IPS DF 19.7 (cell line): ENCODE measurements at places on chromosomes 7 and 10.

GRCh38 chr7:82172881-82173280 is 270.7 kb downstream of the CACNA2D1 start:
- no peak for DNase-seq

DNA sequence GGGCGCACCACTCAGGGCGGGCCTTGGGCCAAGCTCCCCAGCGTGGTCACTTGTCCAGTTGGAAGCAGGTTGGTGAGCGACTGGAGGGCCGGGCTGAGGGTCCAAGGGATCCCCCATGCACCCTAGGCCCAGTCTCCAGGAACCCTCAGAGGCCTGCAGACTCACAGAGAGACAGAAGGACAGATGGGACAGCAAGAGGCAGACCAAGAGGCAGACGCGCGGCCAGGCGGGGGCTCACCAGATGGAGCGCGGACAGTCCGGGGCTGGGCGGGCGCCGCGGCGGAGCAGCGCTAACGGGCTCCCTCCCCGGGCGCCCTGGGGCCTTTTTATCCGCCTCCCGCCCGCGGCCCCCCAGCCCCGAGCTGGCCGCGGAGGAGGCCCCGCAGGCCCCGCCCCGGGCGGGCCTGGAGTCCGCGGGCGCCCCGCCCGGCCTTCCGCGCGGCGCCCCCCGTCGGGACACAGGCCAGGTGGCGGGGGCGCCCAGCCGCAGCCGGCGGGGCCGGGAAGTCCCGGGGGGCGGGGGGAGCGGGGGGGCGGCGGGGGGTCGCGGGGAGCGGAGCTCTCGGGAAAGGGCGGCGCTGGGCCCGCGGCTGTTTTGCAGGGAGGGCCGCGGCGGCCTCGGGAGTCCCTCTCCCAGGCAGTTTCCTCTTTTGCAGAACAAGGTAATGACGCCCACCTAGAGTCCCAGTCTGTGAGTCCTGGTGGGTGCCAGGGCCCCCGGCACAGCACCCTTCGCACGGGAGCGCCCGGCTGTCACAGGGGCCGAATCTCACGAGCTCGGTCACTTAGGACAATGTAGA is at the start of gene LOXL4:
TSS of gene LOXL4 (minus strand) at position 301 of the 800 bp plus-strand sequence. CDS start 5,175 bp downstream, outside the sequence.
- DNase-seq, result no peak

- no peak for DNase-seq
These were observed 10.0 kb downstream of the CAMK2B start for GRCh38 chr7:44315301-44315903.

- DNase-seq, result no peak
These were observed 1.2 kb upstream of the LSM8 start for GRCh38 chr7:118182593-118183427.

DNA sequence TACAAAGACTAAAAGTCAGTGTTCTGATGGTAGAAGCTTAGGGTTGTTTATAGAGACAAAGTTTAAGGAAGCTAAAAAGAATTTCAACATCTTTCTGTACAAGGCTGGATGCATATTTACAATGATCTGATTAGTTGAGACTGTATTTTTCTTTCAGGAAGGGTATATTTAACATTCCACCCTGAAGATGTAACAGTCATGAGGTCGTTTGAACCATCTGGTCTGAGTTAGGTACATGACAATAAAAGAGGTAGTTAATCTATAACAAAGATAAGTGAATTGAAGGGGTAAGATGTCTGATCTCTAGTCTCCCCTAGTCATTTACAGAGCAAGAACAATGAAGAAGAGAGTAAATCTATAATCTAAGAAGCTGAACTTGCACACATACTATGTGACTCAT is 821.2 kb downstream of the CNTNAP2 start:
- no peak for DNase-seq

- DNase-seq, result no peak
These were observed 98.8 kb downstream of the ELFN1 start for GRCh38 chr7:1768832-1769231.

- no peak for DNase-seq
These were observed 90.1 kb downstream of the PIP4K2A start for GRCh38 chr10:22624287-22624738.

GRCh38 chr7:92848441-92848840 is 12.1 kb upstream of the CDK6 start:
- DNase-seq, result no peak

GRCh38 chr10:7915923-7916536 is 97.7 kb downstream of the TAF3 start:
- no peak for DNase-seq

- DNase-seq, result no peak
These were observed 26.3 kb upstream of the PITRM1 start for GRCh38 chr10:3198900-3199299.

- DNase-seq, result no peak
These were observed 300.5 kb downstream of the C7orf25 start for GRCh38 chr7:42611289-42611928.

- DNase-seq, result no peak
These were observed 44.2 kb upstream of the DPYSL4 start for GRCh38 chr10:132142396-132143161.

DNA sequence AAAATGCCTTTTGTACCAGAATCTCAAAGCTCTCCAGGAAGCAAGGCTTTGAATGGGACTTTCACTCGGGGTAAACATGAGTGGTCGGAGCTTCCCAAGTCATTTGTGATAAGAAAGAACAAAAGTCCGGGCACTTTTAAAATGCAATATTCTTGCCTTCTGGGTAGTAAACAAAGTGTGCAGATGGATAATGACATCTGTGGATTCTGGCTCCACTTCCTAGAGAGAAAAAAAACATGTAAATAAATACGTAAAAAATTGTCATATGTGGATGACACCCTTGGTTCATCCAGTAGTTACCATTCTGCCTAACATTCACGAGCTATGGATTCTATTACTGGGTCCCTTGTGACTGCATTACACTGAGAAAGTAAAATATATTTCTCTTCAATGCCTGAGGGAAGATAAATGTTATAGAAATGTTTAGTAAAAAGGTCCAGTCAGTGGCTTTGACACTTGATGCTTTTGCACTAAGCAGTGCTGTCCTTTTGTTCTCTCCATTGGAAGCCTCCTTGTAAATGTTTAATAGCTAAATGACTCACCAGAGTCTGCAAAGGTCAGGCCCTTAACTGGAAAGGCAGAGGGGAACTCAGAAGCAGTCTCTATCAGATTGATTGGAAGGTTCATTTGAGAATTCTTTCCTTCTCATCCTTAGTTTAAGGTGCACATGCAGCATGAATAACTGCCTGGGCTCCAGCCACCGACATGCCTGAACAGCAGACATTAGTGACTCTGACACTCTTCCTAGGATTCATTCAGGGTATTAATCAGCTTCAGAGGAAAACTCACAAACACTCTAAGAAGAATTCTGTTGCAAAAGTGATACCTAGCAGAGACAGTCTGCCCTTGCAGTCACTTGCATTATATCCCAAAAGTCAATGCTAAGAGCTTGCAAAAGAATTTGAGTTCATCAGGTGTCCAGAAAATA is 11.7 kb upstream of the EDRF1 start:
- no peak for DNase-seq

- DNase-seq, result no peak
These were observed 47.8 kb upstream of the GDF10 start for GRCh38 chr10:47252093-47252780.

DNA sequence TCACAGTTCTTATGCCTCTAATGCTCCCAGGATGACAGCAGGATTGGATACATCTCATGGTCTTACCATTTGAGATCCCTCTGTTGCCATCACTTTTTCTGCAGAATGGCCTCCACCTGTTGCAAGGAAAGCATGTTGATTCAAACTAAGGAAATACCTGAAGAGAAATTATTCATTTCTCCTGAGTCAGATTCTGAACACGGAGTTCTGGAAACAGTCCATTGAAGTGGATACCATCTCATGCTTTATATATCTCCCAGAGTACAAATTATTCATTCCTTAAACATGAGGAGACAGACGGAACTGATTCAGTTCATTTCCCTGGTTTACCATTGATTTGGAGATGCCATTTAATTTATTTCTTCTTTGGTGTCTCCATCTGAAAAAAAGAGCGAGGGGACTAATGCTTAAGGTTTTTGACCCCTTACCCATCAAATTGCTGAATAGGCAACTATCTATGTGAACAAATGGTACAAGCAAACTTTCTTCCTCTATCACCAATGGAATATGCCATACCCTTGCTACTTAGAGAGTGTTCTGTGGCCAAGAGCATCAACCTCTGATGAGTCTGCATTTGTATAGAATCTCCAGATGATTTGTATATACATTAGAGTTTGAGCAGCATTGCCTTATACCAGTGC is 305.0 kb upstream of the LRGUK start:
- DNase-seq, result no peak

GRCh38 chr7:39709768-39710311 is 86.5 kb downstream of the RALA start:
- no peak for DNase-seq

DNA sequence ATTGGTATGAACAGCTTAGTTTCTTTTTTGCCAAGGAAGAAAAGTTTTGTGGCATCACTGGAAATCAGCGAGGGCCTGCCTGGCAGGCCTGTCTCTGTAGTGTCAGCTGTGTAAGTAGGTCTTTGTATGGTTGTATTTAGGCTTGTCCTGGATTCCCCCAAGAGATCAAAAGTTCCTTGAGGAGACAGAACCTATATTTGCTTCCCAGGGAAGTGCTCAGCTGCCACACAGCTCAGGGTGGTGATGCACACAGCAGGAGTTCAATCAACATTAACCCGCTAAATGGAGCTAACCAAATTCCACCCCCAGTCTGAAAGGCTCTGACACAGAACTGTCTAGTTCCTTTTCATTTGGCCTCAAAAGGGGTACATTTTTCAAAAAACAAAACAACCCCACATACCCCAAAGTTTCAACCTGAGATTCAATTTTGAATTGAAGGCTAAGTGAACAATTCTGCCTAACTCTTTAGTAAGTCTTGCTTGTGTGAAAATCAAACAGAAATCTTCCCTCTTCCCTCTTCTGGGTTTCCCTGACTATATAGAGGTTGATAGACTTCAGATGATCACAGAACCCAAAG is 124.4 kb downstream of the CLEC2L start:
- no peak for DNase-seq
